ENCODE measurements at places on chromosomes 4 and X. TPM values are rescaled to one million over a fixed set of nuclear protein-coding genes. Genes with fewer than 3 reads are reported as not detected.
A peak's percentile ranks its signal among the peaks of the same experiment; 100 is the strongest.

GRCh38 chr4:148730766-148731165, 288.6 kb upstream of the NR3C2 start:
- H3K27me3 ChIP-seq = no peaks in the 10 kb centered on the region
- H3K36me3 ChIP-seq = no peaks in the 10 kb centered on the region
- DNase-seq = no peak
- no peak overlapping the region for H3K4me3 ChIP-seq

GRCh38 chr4:150217192-150217591, 138.9 kb downstream of the DCLK2 start:
- no peaks in the 10 kb centered on the region for H3K36me3 ChIP-seq
- no peaks in the 10 kb centered on the region for H3K4me1 ChIP-seq
- H3K4me3 ChIP-seq = no peak overlapping the region
- H3K27me3 ChIP-seq = no peaks in the 10 kb centered on the region
- peak; percentile 59 for DNase-seq

Gene ARHGAP6
- 6.9 TPM for total RNA-seq

Gene ATOH1
- 0.37 TPM for total RNA-seq

Measured in hepatocyte (in vitro differentiated cells).